ENCODE measurements at places on chromosomes 2 and 18.

GRCh38 chr18:45802814-45803492, 22.5 kb upstream of the SIGLEC15 start:
- no peak for DNase-seq

DNA sequence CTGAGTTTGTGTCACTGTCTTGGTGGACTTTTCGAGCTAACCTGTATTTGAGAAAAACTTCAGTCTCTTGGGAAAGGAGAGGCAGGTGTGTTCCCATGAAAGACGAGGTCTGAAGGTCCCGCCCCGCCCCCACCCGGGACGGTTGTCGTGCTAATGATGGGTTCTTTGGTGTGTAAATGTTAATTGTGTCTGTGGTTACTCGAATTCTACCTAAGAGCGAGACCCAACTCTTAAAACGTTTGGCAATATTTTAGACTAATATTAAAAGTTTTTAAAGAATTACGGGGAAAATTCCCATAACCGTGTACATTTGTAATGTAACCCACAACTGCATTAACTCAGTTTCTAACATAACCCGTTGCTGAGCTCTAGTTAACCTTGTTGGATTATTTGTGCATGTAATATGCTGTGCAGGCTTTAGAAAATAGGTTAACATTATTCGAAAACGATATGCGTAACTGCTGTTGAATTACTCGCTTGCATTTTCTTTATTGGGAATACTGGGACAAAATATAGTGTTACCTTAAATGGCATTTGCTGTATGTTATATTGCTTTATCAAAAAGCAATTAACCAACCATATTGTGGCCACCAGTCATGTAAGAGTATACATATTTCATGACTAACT, 833 bp downstream of the EPB41L5 start:
- DNase-seq = no peak

DNA sequence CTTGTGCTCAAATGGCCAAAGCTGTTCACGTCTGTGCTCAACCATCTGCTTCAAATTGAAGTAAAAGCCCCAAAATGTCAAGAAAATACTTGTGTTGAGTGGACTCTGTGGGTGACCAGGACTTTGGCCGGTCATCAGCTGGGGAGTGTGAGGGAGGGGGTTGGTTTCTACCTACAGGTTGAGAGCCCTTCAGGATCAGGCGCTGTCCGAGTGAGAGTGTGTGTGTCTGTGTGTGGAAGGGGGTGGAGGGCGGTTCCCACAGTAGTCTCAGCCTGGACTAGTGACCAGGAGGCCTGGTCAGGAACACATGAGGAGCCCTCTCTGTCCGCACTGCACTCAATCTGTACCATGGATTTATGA, 34.2 kb downstream of the ATOH8 start:
- no peak for DNase-seq

- no peak for DNase-seq
These were observed 727.6 kb upstream of the SOX11 start for GRCh38 chr2:4964579-4964978.

GRCh38 chr2:217685255-217685605, 317.6 kb downstream of the TNS1 start:
- DNase-seq = no peak

DNA sequence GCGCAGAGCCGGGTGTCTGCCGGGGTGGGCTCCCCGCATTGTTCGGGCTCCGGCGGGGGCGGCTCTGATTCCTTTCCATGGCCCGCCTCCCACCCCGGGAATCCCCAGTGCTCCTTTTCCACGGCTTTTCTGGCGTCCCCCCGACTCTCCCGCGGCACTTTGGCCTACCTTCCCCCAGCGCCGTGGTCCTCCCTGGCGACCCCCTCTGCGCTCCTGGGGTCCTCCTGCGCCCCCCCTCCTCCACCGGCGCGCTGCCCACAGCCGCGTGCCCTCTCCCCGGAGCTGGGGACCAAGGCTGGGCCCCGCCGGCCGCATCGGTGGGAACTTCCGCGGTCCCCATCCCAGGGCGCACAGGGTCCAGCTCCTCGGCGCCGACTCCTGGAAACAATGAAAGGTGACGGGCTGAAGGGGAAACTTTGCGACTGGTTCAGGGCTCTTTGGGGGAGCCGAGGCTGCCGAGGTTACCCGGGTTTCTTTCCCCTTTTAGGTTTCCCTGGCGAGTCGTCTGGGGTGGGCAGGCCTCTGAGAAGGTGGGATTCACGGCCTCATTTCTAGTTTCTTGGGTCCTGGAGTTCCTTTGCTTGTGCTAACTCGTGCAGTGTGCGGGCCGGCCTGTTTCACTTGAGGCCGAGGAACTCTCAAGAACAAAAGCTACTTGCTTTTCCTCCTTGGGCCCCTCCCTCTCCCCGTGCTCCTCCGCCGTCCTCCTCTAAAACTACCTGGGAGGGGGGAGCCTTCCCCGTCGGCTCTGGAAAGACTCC, 2.2 kb downstream of the TGIF1 start:
- peak; percentile 45 for DNase-seq

DNA sequence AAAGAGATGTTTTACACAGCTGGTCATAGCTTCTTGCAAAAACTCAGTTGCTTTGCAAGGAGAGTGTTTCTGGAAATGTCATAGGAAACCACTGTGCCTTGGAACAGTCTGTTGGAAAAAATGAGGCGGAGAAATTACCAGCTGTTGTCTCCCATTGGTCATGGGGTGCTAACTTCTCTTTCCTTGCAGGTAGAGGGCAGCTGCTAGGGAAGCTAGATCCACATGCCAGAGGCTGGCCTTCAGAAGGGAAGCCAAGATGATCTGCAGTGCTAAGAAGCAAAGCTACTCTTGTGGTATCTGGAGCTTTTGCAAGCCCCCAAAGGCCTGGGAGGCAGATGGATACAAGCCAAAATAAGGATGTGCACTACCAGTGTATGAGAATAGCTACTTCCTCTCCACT, 34.8 kb upstream of the LAMA1 start:
- DNase-seq = no peak

- no peak for DNase-seq
These were observed 567.8 kb upstream of the KLHL29 start for GRCh38 chr2:22817197-22817596.

DNA sequence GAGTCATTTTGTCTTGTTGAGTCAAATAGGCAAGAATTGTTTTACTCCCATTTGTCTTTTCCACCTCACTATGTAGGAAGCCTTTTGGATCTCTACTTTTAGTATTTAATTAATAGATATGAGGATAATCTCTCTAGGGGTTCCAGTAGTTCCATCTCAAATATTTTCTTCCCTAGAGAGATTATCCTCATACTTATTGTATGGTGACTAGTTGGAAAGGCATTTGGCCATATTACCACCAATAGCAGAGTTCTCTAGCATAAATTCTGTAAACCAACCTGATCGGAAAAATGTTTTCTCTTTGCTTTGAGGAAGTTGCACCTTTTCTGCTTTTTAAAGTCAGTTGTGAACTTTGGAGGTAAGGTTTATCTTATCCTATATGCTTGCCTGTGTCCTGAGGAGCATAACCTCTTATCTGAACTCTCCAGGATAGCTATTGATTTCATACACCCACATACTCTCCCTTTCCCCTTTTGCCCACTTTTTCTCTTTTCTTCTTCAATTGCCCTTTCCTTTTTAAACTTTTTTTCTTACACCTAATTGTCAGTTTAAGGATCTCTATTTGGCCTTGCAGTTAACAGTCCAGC, 100.8 kb downstream of the GALNT1 start:
- no peak for DNase-seq

- DNase-seq = peak; percentile 46
These were observed 45.2 kb downstream of the ADNP2 start for GRCh38 chr18:80154293-80154692.

DNA sequence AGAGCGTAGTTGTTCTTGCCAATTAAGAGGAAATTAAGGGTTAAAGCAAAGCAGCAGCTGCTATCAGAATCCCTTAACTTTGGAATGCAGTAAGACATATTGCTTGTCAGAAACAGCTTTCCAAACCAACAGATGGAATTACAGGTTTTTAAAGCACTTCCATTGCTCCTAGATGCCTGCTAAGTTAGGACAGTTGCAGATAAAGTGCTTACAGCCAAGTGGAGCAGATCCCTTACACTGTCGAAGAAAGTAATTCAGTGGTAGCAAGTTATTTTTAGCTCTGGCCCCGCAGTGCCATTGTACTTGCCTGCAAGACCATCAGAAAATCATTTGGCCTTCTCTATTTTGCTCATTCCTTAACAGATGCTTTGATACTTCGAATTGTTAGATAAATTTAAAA, 5.4 kb downstream of the PDK1 start:
- no peak for DNase-seq

DNA sequence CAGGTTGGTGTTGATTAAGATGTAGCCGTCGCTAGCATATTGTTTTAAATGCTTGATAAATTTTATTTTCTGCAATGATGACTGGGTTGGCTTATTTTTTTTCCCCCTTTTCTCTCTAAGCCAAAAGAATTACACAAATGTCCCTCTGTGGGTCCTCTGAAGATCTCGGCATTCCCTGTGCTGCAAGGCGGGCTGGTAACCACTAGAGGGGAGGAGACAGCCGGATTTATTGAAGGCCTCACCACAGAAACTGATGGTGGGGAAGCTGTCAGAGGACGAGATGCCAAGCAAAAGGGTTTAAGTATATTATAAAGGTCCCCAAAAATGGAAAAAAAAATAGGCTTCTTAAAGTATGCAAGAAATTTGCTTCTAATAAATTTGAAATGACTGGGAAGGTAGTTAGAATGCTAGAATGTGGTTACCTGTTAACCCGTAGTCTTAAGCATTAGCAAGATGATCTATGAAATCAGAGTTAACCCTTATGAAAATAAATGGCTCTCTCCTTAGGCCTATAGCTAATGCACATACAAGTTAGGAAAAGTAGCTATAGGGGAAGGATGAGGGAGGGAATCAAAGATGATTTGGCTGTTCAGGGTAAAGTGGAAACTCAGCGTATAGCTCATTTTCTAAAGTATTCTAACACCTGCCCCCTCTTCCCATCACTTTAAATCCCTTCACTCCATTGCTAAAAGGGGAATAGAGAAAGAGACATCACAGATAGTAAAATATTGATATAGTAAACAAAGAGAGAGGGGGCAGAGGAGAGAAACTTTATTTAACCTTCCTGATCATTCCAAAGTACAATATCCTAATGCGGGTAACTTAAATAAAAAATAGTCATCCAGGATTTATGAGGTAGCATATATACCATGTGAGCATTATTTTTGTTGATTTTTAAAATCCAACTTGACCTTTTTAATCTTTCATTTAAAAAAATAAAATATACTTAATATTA, 894.5 kb upstream of the POU3F3 start:
- no peak for DNase-seq

GRCh38 chr18:23851470-23852002, 162.3 kb downstream of the LAMA3 start:
- no peak for DNase-seq

- DNase-seq = no peak
These were observed 636.9 kb downstream of the PLCL1 start for GRCh38 chr2:198441246-198441645.

- no peak for DNase-seq
These were observed 106.9 kb downstream of the SP3 start for GRCh38 chr2:173858291-173858731.

DNA sequence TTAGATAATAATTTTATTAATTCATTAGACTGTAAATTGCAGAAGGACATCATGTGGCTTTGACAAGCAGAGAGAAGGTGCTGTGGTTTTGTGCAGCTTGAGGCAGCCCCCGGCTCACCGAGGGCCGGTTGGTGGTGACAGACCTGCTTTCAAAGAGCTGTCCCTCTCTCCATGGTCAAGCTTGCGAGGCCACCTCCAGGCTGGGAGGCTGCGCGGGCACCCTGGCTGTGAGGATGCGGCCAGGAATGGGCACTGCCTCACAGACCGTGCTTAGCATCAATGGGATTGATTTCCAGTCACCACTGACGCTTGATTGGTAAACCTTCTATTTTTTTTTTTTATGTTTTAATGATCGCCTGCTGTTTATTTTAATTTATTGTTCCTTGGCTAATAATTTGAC, 690.9 kb downstream of the GALR1 start:
- DNase-seq = no peak

DNA sequence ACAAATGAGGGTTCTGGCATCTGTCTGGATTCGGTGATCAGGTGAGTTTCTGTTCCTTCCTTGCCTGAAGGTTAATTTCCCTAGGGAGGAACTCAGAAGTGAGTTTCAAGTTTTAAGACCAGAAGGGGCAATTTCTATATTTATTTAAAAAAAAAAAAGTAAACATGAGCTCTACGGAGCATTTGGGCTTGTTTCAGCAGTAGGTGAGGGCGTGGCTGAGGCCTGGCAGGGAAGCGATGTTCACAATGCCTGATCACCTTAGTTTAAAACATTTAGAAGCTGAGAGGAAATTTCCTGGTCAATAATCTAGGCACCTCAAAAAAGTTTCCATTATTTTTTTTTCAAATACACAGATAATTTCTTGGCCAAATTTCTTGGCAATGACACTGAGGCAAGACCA, 629.1 kb downstream of the DPP10 start:
- DNase-seq = no peak

GRCh38 chr2:237612527-237613357, 14.6 kb upstream of the LRRFIP1 start:
- no peak for DNase-seq

GRCh38 chr18:59218018-59218417, 1.9 kb upstream of the GRP start:
- DNase-seq = no peak

DNA sequence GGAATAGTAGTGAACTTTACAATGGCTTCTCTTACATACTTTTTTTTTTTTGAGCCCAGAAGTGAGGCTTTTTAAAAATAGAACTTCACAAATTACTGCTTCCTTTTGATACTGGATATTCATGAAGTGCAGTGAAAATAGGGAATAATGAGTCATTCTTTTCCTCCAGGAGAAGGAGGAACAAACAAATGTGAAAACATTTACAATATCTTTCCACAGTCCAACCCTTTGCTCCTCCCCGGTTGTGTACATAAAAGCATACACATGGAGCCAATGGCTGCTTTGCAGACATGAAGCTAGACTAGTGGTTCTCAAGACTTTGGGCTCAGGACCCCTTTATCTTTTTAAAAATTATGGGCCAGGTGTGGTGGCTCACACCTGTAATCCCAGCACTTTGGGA, 266.9 kb downstream of the GBX2 start:
- DNase-seq = no peak

- no peak for DNase-seq
These were observed 47.7 kb downstream of the RAB10 start for GRCh38 chr2:26081556-26081955.

GRCh38 chr18:54257015-54257414, 12.3 kb upstream of the POLI start:
- DNase-seq = no peak

DNA sequence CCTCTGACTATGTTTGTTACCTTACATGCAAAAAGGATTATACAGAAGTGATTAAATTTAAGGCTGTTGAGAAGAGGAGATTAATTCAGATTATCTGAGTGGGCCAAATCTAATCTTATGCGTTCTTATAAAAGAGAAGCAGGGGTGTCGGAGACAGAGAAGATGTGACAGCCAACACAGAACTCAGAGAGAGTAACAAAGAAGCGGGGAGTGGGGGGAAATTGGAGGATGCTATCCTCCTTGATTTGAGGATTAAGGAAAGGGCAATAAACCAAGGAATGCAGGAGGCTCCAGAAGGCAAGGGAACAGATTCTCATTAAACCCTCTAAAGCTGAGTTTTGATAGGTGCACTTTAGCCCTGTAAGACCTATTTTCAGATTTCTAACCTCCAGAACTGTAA, 291.3 kb upstream of the REG3G start:
- no peak for DNase-seq

- DNase-seq = no peak
These were observed 38.9 kb downstream of the HIBCH start for GRCh38 chr2:190280565-190281350.

GRCh38 chr2:36464006-36464721, 108.6 kb downstream of the CRIM1 start:
- DNase-seq = no peak

Measured in CD4-positive, alpha-beta T cell treated with Interleukin-10 for 1 hour (primary cell).